Stomach (tissue), 19 donors: ENCODE measurements at places on chromosomes 12 and 14. TPM values are rescaled to one million over a fixed set of nuclear protein-coding genes. Genes with fewer than 3 reads are reported as not detected.

GRCh38 chr14:104806625-104807465, 5.9 kb downstream of the ZBTB42 start:
- H3K27me3 ChIP-seq = no peaks in the 10 kb centered on the region
- no peak overlapping the region for H3K4me3 ChIP-seq
- no peak for DNase-seq
- H3K4me1 ChIP-seq = peaks cover 26% of the 10 kb centered on the region
- no peaks in the 10 kb centered on the region for H3K36me3 ChIP-seq

Gene C12orf56
- total RNA-seq = not detected

DNA sequence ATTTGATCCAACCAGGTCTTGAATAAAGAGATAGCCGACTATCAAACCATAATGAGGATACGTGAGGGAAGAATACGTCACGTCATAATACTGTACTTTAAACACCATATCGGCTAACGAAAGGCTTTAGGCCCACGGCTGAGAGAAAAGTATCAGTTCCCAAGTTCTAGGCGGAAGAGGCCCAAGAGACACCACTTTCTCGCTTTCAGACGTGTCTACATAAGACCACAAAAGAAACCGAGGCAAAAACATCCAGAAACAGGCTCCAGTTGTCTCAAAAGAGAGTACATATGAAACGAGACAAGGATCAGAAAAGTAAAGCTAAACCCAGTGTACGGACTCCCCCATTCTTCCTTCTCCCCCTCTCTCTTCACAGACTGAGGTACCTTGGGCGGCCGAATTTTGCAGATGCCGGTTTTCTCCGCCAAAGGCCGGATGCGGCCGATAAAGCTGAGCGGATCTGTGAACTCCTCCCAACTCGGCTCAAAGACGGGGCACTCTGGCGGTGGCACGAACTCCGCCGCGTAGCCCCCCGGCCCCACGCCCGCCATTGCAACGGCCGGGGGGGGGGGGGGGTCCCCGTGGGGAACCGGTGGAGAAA, 479 bp downstream of the KDM5A start:
- H3K27ac ChIP-seq = peak overlapping the region; percentile 94
- peak; percentile 72 for DNase-seq
- H3K36me3 ChIP-seq = peaks cover 16% of the 10 kb centered on the region
- peak overlapping the region; percentile 77 for H3K4me3 ChIP-seq

DNA sequence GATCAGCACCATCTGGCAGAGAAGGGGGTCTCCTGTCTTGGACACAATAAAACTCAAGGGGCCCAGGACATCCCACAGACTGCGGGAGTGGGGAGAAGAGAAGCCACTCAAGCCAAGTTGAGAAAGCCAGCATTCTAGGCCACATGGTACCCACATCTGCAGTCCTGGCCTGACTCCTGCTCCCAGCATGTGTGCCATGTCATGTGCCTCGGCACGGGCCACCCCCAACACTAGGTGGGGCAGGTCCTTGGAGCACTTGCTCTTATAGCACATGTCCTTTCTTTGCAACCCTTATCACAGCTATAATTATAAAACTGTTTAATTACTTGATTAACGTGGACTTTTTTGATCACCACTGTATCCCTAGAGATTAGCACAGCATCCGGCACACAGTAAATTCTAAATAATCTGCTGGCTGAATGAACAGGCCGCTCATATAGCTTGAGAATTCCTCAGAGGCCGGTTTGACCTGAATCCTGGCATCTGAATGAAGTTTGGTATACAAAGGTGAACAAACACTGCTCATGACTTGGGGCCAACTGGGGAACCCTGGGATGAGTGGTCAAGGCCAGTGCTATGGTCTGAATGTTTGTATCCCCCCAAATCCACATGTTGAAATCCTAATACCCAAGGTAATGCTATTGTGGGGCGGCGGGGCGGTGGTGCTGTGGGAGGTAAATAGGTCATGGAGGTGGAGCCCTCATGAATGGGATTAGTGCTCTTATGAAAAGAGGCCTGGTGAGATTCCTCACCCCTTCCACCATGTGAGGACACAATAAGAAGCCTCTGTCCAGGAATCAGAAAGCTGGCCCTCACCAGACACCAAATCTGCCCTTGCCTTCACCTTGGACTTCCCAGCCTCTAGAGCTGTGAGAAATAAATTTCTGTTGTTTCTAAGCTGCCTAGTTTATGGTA, 6.6 kb downstream of the NCKAP5L start:
- H3K36me3 ChIP-seq = peaks cover 3% of the 10 kb centered on the region
- H3K27me3 ChIP-seq = no peaks in the 10 kb centered on the region
- DNase-seq = no peak

GRCh38 chr14:74919421-74920165, 3.5 kb downstream of the RPS6KL1 start:
- H3K4me3 ChIP-seq = no peak overlapping the region
- H3K36me3 ChIP-seq = peaks cover 7% of the 10 kb centered on the region
- DNase-seq = no peak
- H3K4me1 ChIP-seq = peaks cover 38% of the 10 kb centered on the region
- H3K27ac ChIP-seq = no peak overlapping the region
- H3K27me3 ChIP-seq = no peaks in the 10 kb centered on the region

- H3K4me3 ChIP-seq = peak overlapping the region; percentile 73
- no peak for DNase-seq
- peak overlapping the region; percentile 92 for H3K27ac ChIP-seq
- peaks cover 40% of the 10 kb centered on the region for H3K4me1 ChIP-seq
- H3K36me3 ChIP-seq = peaks cover 17% of the 10 kb centered on the region
- no peaks in the 10 kb centered on the region for H3K27me3 ChIP-seq
Observed at GRCh38 chr14:22929961-22930364, 787 bp upstream of the PRMT5 start.

DNA sequence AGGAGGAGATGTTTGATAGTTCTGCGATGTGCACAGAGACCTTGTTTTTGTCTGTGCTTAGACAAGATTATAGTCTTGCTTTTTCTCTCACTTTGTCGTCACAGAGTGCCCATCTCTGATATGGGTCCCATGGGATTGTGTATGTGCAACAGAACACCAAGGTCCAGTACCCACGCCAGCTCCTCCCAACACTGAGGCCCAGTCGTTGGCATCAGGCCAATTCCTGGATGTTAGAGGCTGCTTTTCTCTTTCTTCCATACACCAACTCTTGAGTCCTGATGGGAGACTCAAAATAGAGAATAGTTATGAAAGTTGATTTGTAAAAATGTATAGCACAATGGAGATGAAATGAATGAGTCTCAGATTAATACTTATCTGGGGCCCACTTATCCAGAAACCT, 22.7 kb upstream of the PRMT8 start:
- H3K27me3 ChIP-seq = no peaks in the 10 kb centered on the region
- H3K4me3 ChIP-seq = no peak overlapping the region
- no peak for DNase-seq
- H3K4me1 ChIP-seq = no peaks in the 10 kb centered on the region
- no peaks in the 10 kb centered on the region for H3K36me3 ChIP-seq
